CD4-positive, alpha-beta T cell treated with Interleukin-17A for 1 hour (primary cell): ENCODE measurements at places on chromosomes 2 and 18.

DNA sequence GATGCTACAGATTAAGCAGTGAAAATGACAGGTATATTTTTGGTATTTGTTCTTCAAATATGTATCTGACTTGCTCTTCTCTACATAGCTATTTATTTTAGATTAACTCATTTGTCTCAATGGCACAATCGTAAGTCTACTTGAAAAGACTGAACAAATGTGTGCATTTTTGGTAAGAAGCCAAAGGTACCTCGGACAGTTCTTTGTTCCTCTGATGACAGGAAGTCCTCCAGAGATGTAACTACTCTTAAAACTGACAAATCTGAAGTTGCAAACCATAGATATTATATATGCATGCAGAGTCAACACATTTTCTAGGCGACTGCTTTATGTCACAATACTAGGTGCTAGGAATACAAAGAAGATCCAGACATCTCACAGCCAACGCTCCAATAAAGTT lies 36.7 kb downstream of the NDUFAF7 start:
- DNase-seq, result no peak

- no peak for DNase-seq
Measured at GRCh38 chr2:55223958-55224760, 7.9 kb downstream of the CLHC1 start.

DNA sequence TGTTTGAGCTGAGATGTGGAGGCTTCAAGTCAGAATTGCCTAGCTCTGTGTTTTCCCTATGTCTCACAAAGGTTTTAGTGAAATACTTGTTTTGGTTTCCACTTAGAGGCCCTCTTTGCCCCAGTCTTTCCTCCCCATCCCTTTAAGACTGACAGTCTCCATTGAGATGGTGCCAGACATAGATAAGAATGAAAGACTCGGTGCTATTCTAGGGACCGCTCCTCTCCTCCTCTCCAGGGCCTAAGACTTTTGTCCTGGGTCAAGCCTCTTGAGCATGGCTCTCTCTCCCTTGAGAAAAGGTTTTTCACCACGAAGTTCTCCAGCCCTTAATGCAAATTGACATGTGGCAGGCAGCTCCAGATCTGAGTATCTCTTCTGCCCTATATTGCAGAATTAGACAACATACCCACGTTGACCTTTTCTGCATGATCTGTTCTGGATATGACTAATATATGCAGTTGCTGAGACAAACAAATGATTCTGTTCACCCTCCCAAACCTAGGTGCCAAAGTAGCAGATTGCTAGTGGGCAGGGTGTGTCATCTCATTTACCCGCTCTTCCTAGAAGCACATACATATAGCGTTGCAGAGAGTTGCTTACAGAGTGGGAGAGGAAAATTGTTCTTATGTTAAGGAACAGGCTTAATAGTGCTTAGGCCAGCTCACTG lies 47.5 kb upstream of the ACSL3 start:
- no peak for DNase-seq

GRCh38 chr2:26605999-26606846 lies 34.9 kb downstream of the CIB4 start:
- no peak for DNase-seq

DNA sequence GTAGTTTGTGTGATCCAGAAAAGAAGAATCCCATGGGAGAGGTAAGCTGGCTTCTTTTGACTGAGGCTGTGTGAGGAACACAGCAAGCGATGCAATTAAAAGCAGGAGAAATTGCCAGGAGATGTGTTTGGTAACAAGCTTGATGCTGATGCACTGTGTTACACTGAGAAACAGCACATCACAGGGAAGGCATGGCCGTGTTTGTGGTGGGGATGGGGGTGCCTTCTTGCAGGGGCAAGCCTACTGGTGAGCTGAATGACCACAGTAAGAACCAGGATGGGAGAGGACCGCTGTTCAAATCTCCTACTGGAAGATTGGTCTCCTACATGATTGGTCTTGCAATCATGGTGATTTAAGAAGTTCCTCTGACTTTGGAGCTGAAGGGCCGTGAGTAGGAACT lies 477.7 kb upstream of the HS6ST1 start:
- no peak for DNase-seq

GRCh38 chr2:59191781-59192180 lies 950.7 kb upstream of the FANCL start:
- DNase-seq, result no peak

DNA sequence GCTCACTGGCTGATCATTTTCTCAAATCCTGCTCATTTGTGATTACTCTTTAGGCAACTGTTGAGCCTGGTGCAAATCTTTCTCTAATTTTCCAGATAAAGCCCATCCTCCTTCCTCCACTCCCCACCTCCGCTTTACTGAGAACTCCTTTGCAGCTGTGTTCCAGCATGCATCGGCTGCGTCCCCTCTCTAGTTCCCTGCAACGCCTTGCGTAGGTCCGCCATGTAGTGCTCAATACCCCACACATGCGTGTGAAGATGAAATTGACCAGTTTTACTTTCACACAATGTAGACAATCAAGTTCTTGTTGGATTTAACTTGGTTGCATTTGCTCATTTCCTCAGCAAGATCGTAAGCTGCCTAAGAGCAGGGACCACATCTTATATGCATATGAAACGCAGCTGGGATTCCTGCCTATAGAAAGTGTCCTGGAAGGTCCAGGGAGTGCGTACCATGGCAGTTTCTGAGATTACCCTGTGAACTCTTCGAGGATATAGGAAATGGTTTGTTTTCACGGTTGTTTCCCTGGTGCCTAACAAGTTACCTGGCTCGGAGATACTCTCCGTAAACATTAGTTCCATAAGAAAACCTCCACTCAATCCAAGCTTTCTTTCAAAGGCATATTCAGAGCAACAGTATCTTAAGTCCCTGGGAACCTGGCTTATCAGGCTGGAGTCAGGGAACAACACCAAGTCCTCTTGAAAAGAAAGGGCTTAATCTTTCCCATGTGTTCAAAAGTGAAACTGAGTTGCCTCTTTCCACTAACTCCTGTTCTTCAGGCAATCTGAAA lies 766.4 kb upstream of the ID2 start:
- DNase-seq, result no peak

GRCh38 chr2:230205721-230206120 lies 14.1 kb downstream of the SP110 start:
- DNase-seq, result no peak

DNA sequence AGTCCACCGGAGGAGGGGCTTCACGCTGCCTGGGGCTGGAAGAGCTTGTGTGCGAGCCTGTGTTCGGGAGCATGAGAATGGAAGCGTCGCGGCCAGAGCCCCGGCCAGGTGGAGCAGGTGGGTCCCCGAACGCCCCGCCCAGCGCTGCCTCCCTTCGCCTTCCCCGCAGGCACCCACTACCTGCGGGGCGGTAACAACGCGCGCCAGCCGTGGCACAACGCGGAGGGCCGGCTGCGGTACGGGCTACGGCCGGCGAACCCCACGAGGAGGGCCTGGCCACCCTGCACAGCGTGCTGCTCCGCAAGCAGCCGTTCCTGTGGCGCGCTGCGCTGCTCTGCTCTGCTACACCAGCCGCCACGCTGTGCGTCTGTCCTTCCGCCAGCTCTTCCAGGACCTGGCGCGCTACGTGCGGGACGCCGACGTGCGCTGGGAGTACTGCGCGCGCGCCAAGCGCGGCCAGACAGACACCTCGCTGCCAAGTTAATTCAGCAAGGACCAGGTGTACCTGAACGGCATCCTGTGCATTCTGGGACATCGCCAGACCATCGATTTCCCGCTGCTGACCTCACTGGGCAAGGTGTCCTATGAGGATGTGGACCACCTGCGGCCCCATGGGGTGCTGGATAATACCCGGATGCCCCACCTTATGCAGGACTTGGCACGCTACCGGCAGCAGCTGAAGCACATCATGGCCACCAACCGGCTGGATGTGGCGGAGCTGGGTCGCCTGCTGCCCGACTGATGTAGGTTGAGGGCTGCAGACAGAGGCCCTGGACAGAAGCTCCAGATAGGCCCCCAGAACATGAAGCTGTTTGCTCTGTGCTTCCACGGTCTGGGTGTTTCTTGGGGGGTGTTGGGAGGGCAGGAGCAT lies 200.6 kb downstream of the NAPG start:
- DNase-seq, result no peak

- peak; percentile 23 for DNase-seq
Measured at GRCh38 chr2:20291106-20291564, 59.5 kb downstream of the PUM2 start.

- no peak for DNase-seq
Measured at GRCh38 chr2:20580690-20581437, 70.0 kb downstream of the HS1BP3 start.

DNA sequence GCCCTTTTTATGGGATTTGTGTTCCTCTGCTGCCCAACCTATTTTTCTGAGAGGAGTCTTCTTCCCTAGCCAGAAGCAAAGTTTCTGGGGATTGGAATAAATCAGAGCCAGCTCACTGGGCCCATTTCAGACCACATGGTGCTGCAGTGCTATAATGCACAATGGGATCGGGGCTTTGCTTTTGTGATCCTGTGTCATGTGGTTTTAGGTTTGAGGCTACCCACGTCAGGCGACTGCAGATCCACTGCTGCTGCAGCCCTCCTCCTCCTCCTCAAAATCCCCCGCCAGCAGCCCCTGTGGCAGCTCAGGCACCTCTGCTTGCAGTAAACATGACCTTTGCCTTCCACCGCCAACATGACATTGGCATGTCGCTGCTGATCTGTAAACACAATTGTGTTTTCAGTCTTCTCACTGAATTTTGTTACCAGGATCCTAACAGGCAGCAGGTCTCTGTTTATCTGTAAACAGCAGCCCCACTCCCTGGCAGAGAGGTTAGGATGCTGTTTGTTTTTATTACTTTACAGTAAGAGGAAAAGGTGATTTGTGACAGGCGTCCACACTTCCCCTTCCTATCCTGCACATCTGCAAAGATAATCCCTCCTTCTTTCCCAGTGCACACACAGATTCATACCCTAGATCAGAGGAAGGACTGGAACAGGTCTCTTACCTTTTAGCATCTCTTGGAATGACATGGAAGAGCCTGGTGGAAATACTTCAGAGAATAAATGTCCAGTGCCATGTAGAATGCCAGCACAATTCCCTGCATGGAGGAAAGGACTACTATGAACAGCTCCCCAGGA lies 130.8 kb downstream of the FOXI3 start:
- no peak for DNase-seq

DNA sequence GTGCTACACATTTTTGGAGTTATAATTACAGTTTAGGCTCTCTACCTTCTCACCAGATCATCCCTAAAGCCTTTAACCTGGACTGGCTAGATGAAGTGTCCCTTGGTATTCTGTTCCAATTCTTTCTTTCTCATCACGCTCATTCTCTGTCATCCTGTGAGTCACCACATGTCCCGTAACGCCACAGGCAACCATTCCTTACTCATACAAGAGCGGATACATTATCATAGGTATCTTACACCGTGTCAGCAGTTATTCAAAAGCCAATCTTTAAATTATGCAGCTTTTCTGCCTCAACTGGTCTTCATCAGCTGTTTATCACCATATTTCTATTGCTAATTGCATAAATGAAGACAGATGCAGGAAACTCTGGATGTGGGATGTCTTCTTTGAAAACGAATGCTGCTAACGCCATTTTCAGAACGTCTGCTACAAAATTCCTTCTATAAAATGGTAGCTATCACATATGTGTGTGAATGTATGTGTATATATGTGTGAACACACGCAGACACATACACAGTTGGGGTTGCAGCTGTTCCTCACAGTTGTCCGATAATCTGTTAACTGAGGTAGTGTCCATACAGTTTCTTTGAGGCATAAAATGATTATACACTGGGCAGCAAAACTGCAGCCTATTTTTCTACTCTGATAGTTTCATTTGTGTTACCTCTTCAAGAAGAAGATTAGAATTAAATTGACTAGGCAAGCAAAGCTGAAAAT lies 47.9 kb downstream of the EML6 start:
- DNase-seq, result no peak

- no peak for DNase-seq
Measured at GRCh38 chr18:76972241-76972640, 149.9 kb downstream of the ZNF236 start.

GRCh38 chr2:196887431-196887830 lies 39.1 kb downstream of the PGAP1 start:
- DNase-seq, result no peak

GRCh38 chr2:203484266-203485112 lies 50.6 kb downstream of the RAPH1 start:
- peak; percentile 73 for DNase-seq

GRCh38 chr2:165462443-165462842 lies 7.1 kb upstream of the CSRNP3 start:
- DNase-seq, result no peak

DNA sequence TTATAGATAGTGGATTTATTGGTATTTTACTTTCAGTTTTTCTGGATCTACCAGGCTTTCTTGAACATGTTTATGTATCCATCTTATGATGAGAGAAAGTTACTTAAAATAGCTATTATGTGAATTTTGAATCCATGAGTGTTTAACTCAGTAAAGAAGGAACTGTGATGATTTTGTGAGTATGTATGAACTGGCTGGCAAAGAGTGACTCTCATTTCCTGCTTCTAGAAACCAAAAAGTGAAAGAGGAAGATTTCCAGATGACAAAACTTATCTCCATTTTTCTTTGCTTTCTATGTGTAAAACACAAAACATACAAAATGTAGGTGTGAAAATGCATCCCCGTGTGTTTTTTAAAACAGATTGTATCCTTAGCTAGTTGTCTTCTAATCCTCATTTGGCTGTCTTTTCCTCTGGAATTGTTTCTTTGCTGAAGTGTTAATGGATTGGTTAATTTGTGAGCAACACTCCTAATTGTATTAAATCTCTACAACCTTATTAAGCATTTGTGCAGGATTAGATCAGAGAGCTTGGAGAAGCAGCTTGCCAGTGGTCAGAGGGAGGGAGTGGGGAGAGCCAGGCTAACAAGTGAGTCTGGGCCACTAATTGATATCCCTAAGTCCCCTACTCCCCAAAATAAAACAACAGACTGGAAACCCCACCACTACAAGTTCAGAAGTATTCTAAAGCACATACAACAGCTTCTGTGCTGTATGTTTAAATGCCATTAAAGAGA lies 23.9 kb downstream of the PTPRM start:
- no peak for DNase-seq

DNA sequence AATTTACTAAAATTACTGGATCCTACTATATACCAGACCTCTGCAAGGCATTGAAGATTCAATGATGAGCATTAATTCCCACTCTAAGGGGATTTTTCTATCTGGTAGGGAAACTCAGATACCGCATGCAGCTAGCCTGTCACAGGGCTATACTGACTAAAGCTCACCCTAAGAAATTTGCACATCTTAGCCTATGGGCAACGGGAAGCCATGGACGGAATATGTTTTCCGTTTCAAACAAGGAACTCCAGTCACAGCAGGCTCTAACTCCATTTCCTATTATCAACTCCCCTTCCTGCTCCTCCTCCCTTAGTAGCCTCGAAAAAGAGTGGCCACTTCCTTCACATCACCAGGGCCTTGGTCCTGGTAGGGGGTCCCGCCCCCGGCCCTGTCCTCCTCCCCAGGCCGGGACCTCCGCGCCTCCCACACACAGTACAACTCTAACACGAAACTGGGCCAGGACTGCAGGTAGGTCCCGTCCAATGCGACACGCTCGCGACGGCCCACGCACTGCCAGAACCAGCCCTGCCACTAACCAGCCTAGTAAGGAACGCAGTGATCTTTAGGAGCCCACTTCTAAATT lies 659 bp upstream of the COX5B start:
- DNase-seq, result no peak
